ENCODE measurements at places on chromosomes 5 and 9.

DNA sequence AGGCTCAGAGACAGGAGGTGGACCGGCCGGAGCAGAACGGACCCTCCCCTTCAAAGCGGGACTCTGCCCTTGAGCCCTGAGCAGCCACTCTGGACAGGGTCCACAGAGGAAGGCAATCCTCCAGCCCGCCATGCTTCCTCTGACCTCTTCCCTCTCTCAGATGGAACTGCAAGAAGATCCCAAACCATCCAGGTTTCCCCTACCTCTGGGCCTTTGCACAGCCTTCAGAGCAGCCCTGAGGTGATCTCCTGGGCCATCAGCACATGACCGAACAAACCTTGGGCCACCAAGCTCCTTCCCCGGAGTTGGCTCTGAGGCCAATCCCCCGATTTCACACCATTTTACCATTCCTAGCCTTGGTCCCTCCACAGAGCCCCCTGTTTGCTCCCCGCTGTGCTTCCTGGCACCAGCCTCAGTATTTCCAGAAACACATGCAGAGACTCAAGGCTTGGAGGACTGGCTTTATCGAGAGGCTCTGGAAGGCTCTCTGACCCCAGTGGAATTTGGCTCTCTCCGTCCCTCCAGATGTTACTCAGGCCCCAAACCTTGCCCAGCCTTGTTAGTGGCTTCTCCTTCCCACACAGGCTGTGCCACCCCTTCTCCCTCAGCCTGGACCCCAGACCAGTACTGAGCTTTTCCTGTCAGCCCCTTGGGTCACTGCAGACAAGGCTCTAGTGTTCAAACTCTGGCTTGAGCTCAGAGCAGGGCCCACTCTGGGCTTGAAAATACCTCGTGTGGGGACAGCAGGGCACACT, 48.6 kb upstream of the KCNMB1 start:
- DNase-seq: no peak

- DNase-seq: no peak
These were observed 244.5 kb downstream of the ZSWIM6 start for GRCh38 chr5:61576556-61576955.

- DNase-seq: no peak
These were observed 4.1 kb upstream of the CARD9 start for GRCh38 chr9:136377341-136378169.

DNA sequence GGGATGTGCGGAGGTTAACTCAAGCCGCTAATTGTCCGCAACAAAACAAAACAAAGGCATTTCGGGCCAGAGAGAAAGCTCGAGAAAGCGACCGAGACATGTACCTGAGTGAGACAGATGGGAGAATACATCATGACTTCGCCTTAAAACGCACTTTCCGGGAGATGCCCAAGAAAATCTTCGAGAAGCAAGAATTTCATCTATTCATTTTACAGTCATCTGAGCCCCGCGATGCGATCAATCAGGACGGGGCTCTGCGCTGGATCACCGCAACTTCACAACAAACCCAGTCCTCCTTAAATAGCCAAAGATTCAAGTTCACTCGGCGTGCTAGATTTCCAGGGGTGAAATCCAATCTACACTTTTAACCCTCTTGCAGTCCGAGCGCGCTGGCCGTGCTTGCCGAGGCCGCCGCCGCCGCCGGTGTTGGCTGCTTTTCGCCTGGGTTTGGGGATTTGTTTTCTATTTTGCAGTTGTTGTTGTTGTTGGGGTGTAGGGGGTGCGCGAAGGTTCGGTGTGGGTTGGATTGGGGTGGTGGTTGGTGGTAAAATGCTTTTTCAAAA, 482 bp downstream of the NFIB start:
- DNase-seq: no peak

- no peak for DNase-seq
These were observed 42.1 kb upstream of the DIRAS2 start for GRCh38 chr9:90684736-90685135.

GRCh38 chr5:10578869-10579268, 15.0 kb downstream of the ANKRD33B start:
- DNase-seq: no peak

GRCh38 chr9:111598733-111599091, 735 bp downstream of the PTGR1 start:
- DNase-seq: peak; percentile 15

DNA sequence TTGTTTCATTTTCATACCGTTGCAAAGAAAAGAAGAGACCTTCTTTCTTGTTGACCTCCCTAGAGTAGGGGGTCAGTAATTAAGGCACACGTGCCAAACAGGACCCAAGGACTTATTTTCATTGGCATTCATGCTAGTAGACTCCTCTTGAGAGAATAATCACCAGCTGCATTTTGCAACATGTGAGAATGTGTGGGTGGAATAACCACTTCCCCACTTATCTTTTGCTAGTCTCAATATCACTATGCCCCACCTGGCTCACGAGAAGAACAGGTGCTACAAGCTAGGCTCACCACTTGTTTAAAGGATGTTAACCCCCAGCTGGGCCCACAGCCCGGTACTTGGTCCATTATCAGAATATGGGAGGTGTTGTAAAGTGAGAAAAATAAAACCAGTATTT, 460.7 kb upstream of the MEF2C start:
- DNase-seq: peak; percentile 64

GRCh38 chr9:94056442-94056974, 27.8 kb upstream of the PTPDC1 start:
- DNase-seq: no peak

- no peak for DNase-seq
These were observed 125.5 kb downstream of the DCP2 start for GRCh38 chr5:113102121-113102531.

DNA sequence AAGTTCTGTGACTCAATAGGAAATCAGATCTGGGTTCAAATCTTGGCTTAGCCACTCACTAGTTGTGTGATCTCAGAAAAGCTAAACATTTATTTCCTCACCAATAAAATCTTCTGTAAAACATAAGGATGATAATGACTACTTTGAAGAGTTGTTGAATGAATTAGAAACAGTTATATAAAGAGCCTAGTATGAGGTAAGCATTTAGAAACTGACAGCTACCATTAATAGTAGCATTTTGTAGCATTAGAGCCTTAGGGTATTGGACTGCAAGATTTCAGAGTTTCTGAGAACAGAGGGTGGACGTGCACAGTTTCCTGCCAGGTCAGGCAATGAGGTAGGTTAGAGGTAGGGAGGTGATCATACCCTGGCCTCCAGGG, 293.2 kb downstream of the CWC27 start:
- no peak for DNase-seq

GRCh38 chr9:136403538-136403914, 3.6 kb upstream of the SNAPC4 start:
- DNase-seq: no peak

GRCh38 chr5:84088996-84089395, 295.7 kb downstream of the EDIL3 start:
- no peak for DNase-seq
